ENCODE measurements at places on chromosomes 7 and 10. TPM values are rescaled to one million over a fixed set of nuclear protein-coding genes. Genes with fewer than 3 reads are reported as not detected.

DNA sequence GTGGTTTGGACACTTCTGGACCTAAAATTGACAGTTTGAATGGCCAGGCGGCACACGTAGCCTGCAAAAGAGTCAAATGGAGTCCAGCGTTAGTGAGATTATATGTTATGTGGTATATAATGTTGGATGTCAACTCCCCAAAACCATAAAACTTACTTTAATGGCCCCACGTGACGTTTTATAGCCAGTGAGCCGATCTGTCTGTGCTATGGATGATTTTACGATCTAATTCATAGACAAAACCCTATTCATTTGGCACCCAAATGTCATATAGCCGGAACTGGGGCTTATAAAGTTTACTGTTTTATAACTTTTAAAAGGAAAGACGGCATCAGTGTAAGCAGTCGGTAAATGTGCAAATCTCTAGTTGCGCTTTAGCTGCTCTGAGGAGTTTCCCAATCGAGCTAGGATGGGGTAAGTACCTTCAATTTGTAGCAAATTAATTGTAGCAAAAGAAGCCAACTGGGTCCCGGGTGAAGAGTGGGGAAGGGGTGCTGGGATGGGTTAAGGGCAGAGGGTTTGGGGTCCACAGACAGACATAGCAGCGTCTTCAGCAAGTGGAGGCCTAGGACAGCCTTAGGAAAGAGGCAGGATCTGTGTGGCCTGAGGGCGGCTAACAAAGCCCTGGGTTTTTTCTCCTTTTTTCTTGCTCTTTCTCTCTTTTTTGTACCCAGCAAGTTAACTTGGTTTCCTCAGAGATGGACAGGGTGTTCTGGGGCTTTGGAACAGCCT, 3.2 kb downstream of the HOXA5 start:
- no peak for DNase-seq

GRCh38 chr10:554182-554848, 135.2 kb downstream of the DIP2C start:
- DNase-seq = no peak

DNA sequence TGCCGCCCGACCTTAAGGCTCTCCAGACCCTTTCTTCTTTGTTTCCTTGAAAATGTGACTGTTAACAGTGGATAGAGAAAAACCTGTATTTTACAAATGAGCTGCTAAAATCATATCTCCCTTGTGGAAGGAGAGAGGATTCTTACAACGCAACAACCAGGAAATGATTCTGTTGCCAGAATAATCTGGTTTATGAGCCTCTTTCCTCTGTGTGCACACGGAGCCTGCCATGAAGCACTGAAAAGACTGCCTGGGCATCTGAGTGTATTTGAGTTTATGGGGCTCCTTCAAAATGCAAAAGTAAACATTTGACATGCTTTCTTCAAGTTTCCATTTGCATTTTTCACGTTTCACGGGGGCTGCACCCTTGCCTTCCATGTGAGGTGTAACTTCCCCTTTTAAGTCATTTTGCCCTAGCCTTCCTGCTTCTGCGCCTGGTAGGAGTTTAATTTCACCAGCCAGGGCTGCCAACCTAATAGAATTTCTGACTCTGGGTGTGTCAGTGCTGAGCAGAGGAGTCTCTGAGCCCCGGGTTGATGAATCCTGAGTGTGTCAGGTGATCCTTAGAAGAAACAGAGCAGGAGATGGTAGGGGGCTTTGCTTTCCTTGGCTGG, 101.2 kb downstream of the GRB10 start:
- DNase-seq = no peak

The SPDYE6 gene
- not detected for total RNA-seq
